NCI-H187 (cell line): ENCODE measurements at places on chromosomes 6 and 20.

DNA sequence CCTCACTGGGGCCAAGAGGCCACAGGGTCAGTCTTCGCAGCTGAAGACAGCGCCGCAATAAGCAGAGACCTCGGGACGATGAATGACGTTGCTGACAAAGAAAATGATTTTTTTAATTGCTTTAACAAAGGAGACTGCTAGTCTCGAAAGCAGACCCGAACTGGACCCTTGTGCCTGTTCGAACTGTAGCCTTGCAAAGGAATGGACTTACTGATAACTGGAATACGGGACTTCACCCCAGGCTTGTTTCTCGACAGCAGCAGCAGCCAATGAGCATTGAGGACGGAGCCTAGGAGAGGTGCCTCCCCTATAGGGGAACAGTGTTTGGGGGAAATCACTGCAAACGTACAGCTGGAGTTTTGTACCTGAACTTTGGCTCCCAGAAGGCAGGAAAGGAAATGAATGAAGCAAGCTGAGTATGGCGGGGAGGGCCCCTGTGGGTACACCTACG is 1.3 kb upstream of the TAF4 start:
- DNase-seq: no peak

DNA sequence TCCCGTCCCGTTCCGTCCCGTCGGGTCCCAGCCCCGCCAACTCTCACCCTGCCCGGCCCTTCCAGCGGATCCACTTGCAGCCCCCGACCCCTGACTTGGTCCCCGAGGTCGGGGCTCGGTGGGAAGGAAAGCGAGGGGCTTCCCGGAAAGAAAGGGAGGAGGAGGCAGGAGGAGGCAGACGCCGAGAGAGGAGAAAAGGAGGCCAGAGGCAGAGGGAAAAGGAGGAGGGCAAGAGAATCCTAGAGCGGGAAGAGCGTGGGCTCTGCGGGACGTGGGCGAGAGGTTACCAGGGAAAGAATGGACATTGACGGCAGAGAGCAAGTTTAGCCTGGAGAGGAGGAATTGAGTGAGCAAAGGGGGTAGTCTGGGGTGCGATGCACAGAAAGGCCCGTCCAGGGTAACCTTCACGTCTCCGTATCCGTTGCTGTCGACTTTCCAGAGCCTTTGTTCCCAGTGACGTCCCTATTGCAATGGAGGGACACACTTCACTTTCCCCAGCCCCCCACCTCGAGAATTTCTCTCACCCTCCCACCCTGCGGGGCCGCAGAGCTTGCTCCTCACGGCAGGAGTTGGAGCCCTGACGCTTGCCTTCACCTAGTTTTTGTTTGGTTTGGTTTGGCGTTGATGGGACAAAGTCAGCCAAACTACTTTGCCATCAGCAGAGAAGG is 477 bp upstream of the MOXD1 start:
- no peak for DNase-seq

- no peak for DNase-seq
Observed at GRCh38 chr6:11236915-11237314, 4.4 kb upstream of the NEDD9 start.

DNA sequence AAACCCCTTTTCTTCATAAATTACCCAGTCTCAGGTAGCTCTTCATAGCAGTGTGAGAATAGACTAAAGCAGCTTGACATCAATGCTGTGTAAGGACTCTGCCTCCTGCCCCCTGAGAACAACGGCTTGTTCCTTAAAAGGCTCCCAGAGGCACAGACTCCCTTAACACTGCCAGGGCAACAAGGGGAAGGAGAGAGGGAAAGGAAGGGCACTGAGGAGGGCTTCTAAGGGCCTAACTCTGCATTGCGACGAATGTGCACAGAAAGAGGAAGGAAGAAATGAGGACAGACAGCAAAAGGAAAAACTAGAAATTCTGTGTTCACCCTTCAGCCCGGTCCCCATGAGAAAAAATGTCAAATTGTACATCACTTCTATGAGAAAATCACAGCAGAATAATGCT is 74.0 kb downstream of the AGPAT4 start:
- no peak for DNase-seq

DNA sequence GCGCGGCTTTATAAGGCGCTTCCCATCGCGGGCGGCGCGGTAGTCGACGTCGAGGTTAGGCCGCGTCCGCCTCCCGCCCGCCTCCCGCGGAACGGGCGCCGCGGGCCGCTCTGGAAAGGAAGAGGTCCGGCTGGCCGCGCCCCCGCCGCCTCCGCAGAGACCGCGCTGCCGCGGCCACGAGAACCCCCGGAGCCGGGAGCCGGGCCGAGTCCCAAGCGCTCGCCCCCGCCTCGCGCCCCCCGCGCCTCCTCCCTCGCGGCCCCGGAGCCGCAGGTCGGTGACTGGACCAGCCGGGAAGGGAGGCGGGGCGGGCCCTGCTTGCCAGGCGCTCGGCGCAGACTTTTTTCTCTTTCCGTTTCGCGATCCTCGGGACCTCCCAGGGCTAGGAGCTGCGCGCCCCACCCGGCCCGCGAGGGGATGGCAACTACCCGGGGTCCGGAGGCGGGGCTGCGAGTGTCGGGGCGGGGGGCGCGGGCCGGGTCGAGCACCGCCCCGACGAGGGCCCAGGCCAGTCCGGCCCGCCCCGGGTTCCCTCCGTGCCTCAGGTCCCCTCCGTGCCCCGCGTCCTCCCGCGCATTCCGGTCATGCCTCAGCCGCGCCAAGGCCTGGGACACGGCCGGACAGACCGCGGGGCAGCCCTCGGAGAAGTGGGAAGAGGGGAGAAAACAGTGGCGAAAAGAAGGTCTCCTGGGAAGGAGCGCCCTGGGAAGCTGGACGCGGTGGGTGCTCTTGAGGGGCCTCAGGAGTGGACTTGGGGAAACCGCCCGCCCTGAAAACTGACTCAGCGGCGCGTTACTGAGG is 417 bp upstream of the PXDC1 start:
- no peak for DNase-seq

DNA sequence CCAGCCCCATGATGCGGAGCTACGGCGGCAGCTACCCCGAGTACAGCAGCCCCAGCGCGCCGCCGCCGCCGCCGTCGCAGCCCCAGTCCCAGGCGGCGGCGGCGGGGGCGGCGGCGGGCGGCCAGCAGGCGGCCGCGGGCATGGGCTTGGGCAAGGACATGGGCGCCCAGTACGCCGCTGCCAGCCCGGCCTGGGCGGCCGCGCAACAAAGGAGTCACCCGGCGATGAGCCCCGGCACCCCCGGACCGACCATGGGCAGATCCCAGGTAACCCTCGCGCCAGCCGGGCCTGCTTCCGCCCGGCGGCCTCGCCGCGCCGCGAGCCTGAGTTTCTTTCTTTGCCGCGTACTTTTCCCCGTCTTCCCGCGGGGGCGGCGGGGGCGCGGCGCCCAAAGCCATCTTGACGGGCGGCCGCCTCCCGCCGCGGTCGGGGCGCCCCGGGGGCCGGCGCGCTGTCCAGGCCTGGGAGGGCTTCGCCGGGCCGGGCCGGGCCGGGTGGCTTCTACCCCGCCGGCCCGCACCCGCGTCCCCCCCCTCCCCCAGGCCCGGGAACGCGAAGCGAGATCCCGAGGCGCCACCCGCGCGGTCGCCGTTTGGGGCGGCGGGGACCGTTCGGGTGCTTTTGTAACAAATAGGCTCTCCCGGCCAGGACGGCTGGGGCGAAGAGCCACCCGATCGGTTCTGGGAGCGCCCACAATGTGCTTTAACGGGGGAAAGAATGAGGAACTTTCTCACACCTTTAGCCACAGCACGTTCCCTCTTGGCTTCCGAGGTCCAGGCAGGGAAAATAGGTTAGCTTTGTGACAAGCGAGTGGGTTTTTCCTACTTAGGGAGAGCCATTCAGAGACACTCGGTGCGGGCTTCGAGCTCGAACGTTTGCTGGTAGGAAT is 2.3 kb downstream of the ARID1B start:
- no peak for DNase-seq

DNA sequence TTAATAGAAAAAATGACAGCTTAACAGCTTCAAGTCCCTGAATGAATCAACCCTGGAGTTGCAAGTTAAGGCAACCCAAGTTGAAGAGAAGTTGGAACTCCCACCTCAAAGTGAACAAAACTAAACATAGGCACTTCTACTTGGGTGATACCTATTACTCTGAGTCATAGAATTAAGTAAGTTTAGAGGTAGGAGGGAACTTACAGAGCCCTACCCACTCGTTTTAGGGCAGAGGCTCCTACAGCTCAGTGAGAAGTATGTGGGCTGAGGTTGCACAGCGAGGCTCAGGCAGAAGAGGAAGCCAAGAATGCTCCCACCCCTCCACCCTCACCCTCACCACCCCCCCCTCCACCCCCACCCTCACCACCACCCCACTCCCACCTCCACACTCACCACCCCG is 42.2 kb downstream of the NFATC2 start:
- DNase-seq: no peak

DNA sequence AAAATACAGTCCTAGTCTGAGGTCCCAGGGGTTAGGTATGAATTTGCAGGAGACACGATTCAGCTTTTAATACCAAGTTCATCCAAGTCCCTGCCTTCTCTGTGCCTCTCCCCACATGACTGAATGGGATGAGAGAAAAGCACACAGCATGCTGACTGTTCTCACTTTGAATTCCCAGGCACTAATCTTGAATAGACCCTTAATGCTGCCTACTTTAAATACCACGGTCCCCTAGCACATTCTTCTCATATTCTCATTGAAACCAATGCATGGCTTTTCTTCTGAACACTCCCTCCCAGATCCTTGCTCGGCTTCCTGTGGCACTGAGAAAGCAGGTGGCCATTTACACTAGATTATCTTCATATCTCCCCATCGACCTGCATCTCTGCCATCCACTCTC is 30.1 kb upstream of the SCAF8 start:
- DNase-seq: no peak

- no peak for DNase-seq
Observed at GRCh38 chr6:158611541-158612370, 32.8 kb downstream of the DYNLT1 start.

- DNase-seq: no peak
Observed at GRCh38 chr20:9996944-9997343, 37.8 kb upstream of the ANKEF1 start.

DNA sequence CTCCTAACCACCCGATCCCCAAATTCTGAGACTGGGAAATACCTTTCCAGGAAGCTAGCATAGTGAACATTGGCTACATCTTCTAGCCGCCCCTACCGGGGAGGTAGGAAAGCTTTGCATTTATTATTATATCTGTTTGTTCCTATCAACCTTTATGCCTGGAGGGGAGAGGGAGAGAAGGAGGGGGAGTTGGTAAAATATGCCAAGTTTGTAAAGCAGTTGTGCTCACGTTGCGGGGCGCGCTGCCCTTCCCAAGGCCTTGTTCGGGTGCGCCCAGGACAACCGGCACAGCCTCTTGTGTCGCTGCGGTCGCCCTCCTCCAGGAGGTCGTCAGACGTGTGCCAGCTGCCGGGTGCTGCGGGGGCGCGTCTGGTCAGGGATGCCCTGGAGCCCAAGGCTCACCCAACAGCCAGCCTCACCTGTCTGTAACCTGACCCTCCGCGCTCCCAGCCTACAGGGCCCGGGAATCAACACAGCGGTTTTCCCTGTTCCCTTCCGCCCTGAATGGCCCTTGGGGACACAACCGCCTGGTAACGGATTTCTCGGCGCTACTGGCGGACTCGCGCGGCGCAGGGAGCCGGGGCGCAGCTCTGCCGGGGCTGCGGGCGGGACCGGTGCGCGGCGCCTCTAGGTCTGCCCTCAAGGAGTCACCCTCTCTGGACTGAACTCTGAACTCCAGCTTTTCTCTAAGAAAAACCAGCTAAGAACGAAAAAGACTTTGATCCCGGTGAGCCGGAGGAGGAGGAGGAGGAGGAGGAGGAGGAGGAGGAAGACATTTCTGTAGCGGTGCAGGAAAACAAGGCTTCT is 1.1 kb upstream of the OVOL2 start:
- peak; percentile 72 for DNase-seq

GRCh38 chr6:119257726-119258125 is 91.8 kb downstream of the MAN1A1 start:
- no peak for DNase-seq

GRCh38 chr6:13604546-13605416 is 10.4 kb upstream of the NOL7 start:
- no peak for DNase-seq
